ENCODE measurements at places on chromosomes 2 and 18. TPM values are rescaled to one million over a fixed set of nuclear protein-coding genes. Genes with fewer than 3 reads are reported as not detected.

GRCh38 chr2:120279708-120280107, 27.1 kb downstream of the RALB start:
- no peaks in the 10 kb centered on the region for H3K27me3 ChIP-seq
- H3K4me1 ChIP-seq: no peaks in the 10 kb centered on the region
- no peak for DNase-seq
- H3K4me3 ChIP-seq: no peak overlapping the region
- H3K27ac ChIP-seq: no peak overlapping the region
- peaks cover 22% of the 10 kb centered on the region for H3K36me3 ChIP-seq

- peak within 1 kb of the TSS; percentile 89 for H3K4me3 ChIP-seq
- H3K4me1 ChIP-seq: peaks cover 37% of the 10 kb centered on the region
- H3K36me3 ChIP-seq: peaks cover 24% of the 10 kb centered on the region
- peak; percentile 97 for DNase-seq
- peak within 1 kb of the TSS; percentile 93 for H3K27ac ChIP-seq
- no peaks in the 10 kb centered on the region for H3K27me3 ChIP-seq
These were observed at the start of gene CD28 for GRCh38 chr2:203706403-203706802. Gene CD28, plus strand, starts transcription at chr2:203706639. Its CDS starts 58 bp downstream, at chr2:203706697.

GRCh38 chr2:133975676-133976428, 278.0 kb upstream of the MGAT5 start:
- H3K4me1 ChIP-seq: no peaks in the 10 kb centered on the region
- H3K36me3 ChIP-seq: no peaks in the 10 kb centered on the region

DNA sequence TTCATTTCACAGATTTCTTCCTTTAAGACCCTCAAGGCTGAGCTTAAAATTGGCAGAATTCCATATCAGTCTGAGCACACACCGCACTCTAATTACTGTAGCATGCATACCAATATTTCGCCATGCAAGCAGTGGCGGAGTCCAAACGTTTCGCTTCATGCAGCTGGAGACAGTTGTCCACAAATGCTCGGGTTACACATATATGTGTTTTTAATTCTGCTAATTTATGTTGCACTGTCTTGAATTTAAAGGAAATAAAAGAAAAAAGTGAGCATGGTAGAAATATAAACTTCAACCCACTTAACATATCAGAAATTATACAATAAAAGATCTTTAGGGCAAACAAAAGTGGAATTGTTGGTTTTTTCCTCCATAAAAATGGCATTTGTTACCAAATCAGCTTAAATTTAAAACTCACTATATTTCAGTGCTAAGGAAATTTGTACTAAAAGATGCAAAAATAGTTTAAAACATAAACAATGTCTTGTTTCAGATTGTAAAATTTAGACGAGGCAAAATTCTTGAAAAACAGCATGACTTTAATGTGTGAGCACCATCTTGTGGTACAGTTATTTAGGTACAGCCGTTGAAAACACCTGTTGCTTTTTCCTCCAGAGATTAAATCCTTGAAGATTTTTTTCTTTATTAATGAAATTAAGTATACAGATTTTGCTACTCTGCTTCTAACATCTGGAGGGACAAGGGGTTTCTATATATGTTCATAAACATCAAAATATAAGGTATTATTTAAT, 24.1 kb upstream of the KANSL1L start:
- H3K27me3 ChIP-seq: no peaks in the 10 kb centered on the region
- H3K27ac ChIP-seq: no peak overlapping the region
- peaks cover 2% of the 10 kb centered on the region for H3K4me1 ChIP-seq
- no peak for DNase-seq

GRCh38 chr2:55827855-55828254, 95.7 kb downstream of the EFEMP1 start:
- no peaks in the 10 kb centered on the region for H3K4me1 ChIP-seq
- H3K27me3 ChIP-seq: no peaks in the 10 kb centered on the region
- no peak overlapping the region for H3K4me3 ChIP-seq
- no peak for DNase-seq

ZNG1B gene
- total RNA-seq: 34.2 TPM

DNA sequence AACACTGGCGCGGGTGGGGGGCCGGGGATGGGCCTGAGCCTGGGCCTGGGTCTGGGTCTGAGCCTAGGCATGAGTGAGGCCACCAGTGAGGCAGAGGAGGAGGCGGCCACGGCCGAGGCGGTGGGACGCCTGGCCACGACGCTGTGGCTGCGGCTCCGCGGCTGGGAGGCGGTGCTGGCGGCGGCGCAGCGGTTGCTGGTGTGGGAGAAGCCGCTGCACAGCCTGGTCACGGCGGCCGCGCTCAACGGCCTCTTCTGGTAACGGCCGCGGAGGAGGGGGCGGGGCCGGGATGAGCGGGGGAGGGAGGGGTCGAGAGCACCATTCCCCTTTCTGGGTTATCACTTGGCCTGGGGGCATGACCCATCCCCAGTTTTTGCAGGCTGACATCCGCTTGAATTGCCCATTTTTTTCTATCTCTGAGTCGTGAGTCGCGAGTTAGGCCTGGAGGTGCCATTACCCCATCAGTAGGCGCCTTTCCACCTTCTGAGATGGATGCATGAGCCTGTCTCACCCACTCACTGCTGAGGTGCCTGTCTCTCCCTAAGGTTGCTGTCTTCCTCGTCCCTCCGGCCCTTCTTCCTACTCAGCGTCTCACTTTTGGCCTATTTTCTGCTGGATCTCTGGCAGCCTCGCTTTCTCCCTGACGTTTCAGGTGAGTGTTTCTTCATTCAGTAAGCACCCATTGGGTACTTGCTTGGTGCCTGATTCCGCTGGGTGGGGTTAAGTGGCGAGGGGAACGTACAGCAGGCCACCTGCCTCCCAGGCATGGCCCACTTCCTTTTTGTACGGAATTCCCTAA, 501 bp downstream of the RETREG2 start:
- H3K27me3 ChIP-seq: no peaks in the 10 kb centered on the region
- H3K4me3 ChIP-seq: peak overlapping the region; percentile 94
- peaks cover 27% of the 10 kb centered on the region for H3K36me3 ChIP-seq
- H3K27ac ChIP-seq: peak overlapping the region; percentile 75

DNA sequence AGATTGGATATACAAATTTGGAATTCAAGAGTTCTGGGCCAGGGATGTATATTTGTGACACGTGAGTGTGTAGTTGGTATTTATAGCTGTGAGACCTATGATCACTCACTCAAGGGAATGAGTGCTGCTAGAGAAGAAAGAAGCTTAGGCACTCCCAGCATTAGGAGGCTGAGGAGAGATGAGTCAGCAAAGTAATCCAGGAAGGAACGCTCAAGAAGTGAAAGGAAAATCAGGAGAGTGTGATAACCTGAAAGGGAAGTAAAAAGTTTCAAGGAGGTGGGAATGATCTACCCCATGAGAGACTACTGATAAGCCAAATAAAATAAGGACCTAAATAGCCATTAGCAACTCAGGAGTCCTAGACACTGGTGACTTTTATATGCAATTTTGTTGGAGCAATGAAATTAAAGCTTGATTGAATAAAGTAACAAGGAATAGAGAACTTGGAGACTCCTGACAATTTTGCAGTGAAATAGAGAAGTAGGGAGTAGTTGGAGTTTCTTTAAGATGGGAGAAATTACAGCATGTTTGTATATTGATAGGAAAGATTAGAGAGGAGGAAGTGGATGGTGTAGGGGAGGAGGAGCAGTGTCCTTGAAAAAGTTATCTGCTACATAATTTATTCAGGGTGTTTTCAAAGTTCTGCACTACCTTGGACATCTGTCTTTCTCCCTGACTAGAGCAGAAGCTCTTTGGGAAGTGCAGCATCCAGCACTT, 89.9 kb downstream of the UBE2E3 start:
- DNase-seq: no peak
- H3K27ac ChIP-seq: no peak overlapping the region
- H3K4me1 ChIP-seq: peaks cover 6% of the 10 kb centered on the region
- no peaks in the 10 kb centered on the region for H3K36me3 ChIP-seq
- no peaks in the 10 kb centered on the region for H3K27me3 ChIP-seq

DNA sequence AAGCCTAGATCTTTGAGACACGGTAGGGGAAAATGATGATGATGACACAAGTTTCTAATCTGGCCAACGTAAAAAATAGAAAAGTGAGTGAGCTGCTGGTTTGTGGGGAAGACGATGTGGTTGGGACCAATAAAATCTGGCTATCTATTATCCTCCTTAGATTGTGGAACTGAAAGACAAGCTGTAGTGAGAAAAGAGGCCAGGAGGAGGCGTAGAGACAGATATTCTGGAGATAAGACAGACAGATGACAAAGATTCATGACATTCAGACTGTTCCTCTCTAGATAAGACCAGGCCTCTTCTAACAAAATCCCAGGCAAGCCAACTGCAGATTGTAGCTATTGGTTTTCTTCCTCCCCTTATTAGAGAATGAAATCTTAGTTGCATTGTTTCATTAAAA, 376.3 kb upstream of the UBE2E3 start:
- H3K4me1 ChIP-seq: no peaks in the 10 kb centered on the region
- no peaks in the 10 kb centered on the region for H3K36me3 ChIP-seq
- H3K4me3 ChIP-seq: no peak overlapping the region
- peak; percentile 8 for DNase-seq
- H3K27ac ChIP-seq: no peak overlapping the region
- no peaks in the 10 kb centered on the region for H3K27me3 ChIP-seq

- H3K36me3 ChIP-seq: peaks cover 1% of the 10 kb centered on the region
- no peak for DNase-seq
- H3K27ac ChIP-seq: no peak overlapping the region
These were observed 441.8 kb downstream of the ZEB2 start for GRCh38 chr2:144078106-144078505.

GRCh38 chr2:235135990-235136561, 184.3 kb downstream of the SH3BP4 start:
- peaks cover 35% of the 10 kb centered on the region for H3K27me3 ChIP-seq
- H3K4me1 ChIP-seq: no peaks in the 10 kb centered on the region
- no peaks in the 10 kb centered on the region for H3K36me3 ChIP-seq
- DNase-seq: peak; percentile 68
- H3K4me3 ChIP-seq: no peak overlapping the region

DNA sequence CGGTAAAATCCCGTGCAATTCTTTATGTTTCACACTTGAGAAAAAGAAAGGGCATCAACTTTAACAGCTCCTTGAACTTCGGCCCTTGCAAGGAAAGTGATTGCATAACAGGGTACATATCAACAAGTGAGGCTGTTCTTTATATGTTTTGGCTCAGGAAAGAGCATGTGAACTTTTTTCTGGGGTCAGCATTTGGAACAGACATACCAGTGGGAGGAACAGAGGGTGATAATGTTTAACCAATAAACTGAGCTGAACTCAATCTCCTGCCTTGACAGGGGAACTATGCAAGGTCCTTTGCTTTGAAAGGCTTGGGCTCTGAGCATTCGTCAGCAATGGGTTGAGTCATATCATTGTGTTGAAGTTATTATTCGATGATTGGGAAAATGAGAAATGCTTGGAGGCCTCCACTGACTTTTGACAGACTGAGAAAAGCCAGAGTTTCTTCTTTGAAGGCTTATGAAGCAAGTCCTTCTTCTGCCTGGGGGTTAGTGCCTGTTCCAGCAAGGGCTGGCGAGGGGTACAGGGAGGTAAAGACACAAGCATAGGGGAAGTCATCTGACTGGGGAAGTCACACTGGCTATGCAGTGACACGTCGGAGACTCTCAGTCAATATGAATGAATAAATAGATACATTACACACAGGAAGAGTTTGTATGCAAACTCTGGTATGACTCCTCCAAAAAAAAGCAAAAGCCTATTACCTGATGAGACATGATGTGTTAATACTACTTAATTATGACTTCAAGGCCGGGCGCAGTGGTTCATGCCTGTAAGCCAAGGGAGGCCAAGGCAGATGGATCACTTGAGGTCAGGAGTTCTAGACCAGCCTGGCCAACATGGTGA, 57.2 kb downstream of the CYB5A start:
- no peaks in the 10 kb centered on the region for H3K36me3 ChIP-seq
- no peak for DNase-seq
- H3K27ac ChIP-seq: no peak overlapping the region
- peaks cover 8% of the 10 kb centered on the region for H3K27me3 ChIP-seq
- H3K4me1 ChIP-seq: no peaks in the 10 kb centered on the region
- no peak overlapping the region for H3K4me3 ChIP-seq
